ENCODE measurements at places on chromosomes 7 and 10.

DNA sequence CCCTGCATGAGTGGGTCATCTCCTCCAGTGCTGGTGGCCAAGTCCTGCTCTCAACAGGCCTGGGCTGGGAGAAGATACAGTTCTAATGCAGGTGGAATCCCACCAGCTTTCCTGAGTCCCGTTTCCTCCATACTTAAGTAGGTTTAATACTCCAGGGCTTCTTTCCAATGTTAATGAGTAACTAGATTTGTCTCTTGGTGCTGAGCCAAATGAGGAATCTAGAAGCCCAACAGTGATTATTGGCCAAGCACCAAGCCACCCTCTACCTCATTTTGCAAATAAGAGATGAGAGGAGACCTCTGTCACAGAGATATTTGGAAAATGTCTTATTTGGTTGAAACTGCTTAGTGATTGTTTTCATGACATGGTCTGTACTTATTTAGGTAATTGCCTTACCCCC, 37.1 kb downstream of the STARD3NL start:
- no peak for DNase-seq

DNA sequence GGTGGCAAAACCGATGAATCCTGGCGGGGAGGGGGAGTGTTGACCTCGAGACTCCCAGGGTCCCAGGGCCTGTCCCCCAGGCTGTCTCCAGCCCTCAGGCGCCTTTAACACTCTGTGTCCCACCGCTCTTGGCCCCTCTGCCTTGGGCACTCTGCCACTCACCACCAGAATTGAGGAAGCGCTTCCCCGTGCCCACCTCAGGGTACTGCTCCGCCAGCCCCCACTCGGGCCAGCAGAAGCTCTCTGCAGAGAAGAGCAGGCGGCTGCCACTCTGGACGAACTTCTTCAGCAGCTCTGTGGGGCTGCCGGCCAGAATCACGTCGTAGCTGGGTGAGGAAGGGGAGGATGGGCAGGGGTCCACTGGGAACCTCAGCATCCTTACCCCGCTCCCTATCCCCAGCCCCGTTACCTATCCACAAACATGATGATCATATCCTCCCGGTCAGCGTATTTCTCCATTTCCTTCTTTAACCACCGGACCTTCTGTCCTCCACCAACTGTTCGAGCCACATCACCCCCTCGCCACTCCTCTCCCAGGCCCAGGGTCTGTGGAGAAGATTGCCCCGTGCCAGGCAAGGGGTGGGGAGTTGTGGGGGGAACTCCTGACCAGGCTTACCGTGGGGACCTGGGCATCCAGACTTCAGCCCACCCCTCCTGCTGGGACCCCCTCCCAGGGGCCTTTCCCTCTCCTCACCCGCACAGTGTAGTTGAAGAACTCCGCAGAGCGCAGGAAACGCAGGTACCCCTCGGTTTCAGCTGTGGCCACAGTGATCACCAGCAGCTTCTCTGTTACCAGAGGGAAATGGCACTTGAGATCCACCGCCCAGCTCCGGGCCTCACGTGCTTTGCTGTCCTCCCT, 1.2 kb downstream of the PLOD3 start:
- DNase-seq, result no peak

GRCh38 chr10:8026349-8027259, 27.9 kb upstream of the GATA3 start:
- no peak for DNase-seq

DNA sequence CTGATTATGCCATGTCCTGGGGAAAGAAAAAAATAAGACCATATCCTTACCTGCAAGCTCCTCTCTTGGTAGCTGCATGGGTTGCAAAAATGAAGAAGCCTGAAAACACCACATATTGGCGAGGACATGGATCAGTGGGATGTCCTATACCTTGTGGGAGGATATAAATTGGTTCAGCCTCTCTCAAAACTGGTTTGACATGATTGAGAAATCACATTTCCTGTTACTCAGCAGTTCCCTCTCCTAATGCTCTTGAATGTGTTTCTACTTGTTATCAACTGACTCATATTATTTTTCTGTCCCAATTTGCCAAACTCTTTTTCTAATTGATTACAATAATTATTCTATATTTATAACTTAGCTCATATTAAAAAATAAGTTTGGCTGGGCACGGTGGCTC, 380.2 kb downstream of the EXOC4 start:
- DNase-seq, result no peak

GRCh38 chr7:157996359-157997079, 591.1 kb downstream of the PTPRN2 start:
- peak; percentile 13 for DNase-seq

DNA sequence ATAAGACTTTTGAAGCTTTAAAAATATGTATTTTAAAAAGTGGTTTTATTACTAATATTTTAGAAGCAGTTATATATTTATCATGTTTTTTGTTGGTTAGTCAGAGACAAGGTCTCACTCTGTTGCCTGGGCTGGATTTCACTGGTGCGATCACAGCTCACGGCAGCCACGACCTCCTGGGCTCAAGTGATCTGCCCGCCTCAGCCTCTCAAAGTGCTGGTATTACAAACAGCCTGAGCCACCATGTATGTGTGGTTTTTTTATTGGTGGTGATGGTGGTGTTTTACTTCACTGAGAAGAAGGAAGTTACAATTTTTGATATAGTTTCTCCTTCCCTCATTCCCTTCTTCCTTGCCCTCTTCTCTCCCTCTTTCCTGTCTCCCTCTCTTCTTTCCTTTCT, 13.4 kb downstream of the NHLRC2 start:
- no peak for DNase-seq

- no peak for DNase-seq
Observed at GRCh38 chr7:158111049-158111751, 476.4 kb downstream of the PTPRN2 start.

DNA sequence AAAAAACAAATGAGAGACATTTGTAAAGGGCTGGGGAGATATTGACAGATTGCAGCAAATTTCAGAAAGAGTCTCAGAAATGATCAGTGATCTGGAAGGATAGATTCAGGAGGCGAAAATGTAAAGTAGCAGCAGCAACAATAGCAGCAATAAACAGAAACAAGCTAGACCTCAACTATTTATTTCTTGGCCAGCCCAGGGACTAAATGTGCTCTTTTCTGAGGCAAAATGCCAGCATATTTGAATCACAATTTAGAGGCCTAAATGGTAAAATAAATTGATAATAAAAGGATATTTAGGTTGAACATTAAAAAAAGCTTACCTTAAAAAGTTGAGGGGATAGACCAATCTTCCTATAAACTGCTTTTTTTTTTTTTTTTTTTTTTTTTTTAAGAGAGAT, 134.6 kb upstream of the ITGB1 start:
- DNase-seq, result no peak

GRCh38 chr10:12471135-12471534, 121.8 kb downstream of the CAMK1D start:
- no peak for DNase-seq

DNA sequence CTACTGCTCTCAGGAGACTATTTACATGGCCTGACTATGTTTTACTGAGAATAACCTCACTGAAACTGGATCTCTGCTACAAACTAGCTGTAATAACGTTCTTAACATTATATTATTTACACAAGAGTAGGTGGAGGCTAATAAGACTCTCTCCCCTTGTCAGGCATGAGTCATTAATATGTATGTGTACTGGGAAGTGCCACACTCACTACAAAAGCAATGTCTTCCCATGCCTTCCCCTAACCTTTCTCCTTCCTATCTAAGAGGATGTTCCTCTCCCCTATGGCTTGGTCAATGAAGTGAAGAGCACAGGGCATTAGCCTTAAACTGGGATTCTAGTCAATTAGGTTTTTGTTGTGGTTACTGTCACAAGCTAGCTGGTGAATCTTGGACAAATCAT, 147.9 kb downstream of the DGKB start:
- DNase-seq, result no peak

DNA sequence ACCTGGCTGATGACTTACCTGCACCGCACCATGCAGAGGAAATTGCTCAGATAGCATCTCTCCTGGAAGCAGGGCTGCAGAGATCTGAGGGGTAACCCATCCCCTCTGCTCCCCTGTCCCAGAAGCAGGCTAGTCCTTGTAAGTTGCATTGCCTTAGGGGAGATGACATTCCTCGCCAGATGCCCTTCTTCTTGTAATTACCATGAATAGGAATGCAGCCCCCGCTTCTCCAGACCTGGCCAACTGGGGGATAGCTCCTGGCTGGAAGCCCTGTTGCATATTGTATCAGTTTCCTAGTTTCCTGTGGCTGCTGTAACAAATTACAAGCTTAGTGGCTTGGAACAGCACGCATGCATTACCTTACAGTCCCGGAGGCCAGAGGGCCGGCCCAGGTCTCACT, 47.5 kb upstream of the EN2 start:
- DNase-seq, result no peak

GRCh38 chr7:98079891-98080648, 26.6 kb upstream of the LMTK2 start:
- no peak for DNase-seq

DNA sequence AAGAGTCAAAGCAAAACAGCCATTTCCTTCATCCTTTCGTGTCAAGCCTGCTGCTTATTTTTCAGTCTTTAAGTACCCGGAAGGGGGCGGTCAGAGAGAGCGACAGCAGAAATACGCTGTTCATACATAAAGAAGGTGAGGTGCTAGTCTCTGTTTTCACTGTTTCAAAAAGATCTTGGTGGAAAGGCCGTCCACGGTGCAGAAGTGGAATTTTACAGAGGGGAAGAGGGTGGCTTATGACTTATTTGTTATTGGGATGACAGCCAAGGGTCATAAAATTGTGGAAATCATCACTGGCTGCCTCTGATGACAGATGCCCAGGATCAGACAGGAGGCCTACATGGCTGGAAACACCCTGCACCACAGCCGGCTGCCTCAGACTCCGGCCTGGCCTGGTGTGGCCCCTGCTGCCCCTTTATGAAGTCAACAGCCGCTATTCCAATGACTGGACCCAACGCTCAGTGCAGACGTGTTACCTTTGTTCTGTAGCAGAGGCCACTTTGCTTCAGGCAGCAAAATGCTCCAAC, 57.0 kb downstream of the HIPK2 start:
- DNase-seq, result no peak

DNA sequence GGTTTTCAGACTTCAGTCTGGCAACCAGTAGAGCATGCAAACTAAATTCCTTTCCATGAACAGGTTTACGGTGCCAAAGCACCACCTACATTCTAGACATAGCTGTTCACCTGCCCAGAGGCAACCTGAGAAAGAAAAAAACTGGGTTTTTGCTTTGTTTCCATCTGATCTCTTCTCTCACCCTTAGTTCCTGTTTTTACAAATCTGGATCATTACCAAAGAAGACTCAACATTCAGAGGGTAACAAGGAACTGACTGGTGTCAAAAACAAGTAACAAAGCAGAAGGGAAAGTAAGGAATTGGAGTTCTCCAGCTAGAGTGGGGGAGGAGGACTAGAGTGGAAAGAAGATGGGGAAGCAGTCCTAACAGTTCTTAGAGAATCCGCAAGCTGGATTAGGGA, 36.4 kb downstream of the CPVL start:
- no peak for DNase-seq

DNA sequence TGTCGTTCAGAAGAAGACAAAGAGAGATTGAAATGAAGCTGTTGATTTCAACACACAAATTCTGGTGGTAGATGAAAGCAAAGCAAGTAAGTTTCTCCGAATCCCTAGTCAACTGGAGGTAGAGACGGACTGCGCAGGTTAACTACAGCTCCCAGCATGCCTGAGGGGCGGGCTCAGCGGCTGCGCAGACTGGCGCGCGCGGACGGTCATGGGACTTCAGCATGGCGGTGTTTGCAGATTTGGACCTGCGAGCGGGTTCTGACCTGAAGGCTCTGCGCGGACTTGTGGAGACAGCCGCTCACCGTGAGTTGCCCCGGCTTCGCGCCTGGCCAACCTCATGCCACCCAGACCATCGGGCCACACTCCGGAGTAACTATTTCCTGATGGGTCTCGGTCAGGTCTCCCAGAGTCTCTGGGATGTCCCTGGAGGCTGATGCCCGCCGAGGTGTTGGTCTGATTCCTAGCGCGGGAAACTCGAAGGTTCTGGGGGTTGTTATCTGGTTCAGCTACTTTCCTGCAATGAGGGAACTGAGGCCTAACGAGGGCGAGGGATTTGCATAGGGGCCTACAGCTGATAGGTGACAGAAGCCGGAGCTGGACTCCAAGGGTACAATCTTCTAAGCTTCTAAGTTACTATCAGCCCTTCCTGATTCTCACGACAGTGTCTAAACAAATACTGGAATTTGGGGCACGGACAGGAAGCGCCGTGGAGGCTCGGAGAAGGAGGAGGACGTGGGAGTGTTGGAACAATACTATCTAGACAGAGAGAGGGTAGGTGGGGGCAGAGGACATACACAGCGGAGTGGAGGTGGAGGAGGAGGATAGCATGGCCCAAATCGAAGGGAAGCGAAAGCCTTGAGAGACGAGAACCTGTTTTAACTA, at the start of gene RPP30:
Gene RPP30, plus strand, starts transcription at position 209 of the 882 bp plus-strand sequence. Its CDS starts 13 bp downstream, at position 222.
- DNase-seq, result peak; percentile 76

DNA sequence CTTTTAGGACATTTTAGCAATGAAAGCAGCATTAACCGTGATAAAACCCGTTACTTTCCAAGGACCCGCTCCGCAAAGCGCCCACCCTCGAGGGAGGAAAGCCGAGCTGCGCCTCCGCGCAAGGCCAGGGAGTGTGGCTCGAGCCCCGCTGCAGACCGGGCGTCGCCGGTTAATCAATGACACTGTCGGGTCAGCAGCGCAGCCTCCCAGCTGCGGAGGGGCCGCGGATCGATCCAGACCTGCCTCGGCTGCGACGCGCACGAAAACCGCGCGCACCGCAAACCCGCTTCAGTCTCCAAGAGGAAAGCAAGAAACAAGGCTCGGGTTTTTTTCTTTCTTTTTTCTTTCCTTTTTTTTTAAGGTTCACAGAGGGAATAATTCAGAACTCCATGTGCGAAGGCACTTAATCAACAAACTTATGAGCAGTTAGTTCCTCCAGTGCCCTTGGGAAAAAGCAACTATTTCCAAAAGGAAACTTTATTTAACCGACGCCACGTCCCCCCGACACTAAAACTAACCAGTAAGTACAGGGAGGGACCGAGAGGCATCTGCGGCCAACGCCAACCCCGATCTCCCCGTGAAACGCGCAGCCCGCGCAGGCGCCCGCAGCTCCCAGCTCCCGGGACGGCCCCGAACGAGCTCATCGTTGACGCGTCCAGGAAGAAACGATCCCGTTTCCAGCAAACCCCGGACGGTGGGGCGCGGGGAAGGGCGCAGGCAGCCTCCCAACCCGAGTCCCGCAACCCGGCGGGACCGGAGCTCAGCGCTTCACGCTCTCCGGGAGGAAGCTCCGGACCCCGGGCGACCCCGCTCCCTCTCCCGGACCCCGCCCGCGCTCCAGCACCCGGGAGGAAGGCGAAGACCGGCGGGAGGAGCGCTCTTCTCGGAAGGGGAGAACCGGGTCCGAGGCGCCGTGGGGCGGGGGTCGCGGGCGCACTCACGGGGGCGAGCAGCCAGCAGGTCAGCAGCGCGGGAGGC, 598 bp downstream of the VIPR2 start:
- DNase-seq, result no peak

DNA sequence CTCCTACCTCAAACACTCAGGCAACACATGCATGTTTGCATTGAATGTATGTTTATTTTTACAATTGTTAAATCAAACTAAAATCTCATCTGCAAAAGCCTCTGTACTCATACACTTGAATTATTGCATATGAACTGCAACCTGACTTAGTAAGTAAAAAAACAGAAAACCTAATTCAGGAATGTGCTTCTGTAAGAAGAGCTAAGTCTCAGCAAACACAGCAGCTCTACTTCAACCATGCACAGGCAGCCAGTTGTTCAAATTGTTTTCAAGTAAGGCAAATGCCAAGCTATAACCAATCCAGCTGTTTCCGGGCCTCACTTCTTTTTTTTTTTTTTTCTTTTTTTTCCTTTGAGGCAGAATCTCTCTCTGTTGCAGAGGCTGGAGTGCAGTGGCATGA, 93.5 kb upstream of the MALRD1 start:
- no peak for DNase-seq

- no peak for DNase-seq
Observed at GRCh38 chr10:22367471-22367870, 22.2 kb downstream of the SPAG6 start.
